Fibroblast of skin of left quadriceps (primary cell): ENCODE measurements at places on chromosomes 11 and 22.

DNA sequence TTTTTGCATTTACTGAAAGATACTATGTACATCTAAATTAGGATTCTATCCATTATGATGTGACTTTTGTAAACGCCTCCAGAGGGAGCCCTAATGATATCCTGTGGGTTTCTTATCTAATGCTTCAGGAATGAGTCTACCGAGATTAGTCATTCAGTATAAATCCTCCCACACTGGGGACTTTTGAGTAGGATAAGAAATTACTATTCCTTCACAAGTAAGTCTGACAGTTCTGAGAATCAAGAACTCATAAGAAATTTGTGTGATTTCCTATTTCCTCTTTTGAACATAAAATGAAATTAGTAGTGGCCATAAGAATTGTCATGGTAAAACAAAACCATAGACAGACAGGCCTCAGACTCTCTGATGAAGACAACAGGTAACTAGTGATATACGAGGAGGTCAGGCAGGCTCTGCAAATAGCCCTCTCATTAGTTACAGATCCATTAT lies 10.0 kb upstream of the OR5M1 start:
- DNase-seq: peak; percentile 0

GRCh38 chr22:23182309-23183060 lies 2.2 kb downstream of the BCR start:
- DNase-seq: no peak

- DNase-seq: no peak
Observed at GRCh38 chr11:103476874-103477273, 367.6 kb downstream of the DYNC2H1 start.

DNA sequence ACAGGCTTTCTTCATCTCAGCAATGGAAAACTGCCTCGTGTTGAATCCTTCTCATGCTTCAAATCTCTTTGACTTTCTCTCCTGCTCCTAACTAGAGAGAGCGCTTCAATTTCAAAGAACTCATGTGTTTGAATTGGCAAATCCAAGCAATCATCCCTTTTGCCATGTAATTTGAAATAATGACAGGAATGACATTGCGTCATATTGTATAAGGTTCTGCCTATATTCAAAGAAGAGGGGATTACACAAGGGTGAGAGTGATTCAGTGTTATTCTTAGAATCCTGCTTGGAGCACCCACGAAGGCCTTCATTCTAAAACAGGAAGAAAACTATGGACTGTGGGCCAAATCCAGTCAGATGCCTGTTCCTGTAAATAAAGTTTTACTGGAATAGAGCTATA lies 720.6 kb downstream of the JRKL start:
- no peak for DNase-seq

DNA sequence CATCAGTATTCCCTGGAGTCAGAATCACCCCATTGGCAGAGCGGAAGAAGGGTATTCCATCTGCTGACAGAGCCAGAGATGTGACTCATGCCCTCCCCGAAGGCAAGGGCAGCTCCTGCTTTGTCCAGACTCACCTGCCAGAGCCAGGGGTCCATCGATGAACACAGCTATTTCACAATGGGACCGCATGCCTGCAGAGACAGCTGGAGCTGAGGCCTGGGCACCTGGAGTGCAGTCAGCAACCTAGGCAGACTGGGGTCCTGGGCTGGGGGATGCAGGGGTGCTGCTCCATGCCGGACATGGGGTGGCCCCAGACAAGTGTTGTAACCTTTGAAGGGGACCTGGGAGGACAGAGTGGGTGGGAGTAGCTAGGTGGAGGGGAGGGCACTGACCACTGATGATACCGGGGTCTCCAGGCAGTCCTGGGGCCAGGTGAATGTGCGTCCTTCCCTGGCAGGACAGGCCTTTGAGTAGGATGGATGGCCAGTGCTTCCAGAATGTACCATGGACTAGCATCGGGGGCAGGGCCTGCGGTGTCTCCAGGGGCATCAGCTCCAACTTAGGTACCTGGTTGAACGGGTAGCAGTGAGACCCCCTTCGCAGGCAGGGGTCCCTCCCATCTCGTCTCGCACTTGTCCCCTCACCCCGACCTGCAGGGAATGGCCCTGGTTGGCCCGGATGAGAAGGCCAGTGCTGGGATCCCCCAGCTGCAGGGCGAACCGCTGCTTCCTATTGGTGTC lies 1.7 kb downstream of the TRPT1 start:
- no peak for DNase-seq

DNA sequence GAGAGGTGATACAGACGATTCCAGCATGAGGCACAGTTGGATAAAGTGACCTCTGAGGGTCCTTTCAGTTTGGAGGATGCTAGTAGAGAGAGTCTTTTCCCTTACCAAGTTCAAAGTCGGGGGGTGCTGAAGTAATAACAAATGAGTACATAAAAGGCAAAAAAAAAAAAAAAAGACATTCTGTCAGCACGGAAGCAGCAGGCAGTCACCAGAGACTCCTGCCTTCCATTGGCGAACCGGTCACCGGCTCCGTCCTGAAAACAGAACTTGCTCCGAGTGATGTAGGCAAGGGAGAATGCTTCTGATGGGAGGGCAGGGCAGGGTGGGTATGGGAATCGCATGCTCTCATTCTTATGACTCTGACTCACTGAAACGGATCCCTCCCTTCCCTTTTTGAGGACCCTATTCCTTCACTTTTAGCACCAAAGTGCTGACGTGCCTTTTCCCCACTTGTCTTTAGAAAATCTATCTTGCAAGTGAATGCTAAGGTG lies 65.9 kb downstream of the PRR5L start:
- DNase-seq: peak; percentile 64

DNA sequence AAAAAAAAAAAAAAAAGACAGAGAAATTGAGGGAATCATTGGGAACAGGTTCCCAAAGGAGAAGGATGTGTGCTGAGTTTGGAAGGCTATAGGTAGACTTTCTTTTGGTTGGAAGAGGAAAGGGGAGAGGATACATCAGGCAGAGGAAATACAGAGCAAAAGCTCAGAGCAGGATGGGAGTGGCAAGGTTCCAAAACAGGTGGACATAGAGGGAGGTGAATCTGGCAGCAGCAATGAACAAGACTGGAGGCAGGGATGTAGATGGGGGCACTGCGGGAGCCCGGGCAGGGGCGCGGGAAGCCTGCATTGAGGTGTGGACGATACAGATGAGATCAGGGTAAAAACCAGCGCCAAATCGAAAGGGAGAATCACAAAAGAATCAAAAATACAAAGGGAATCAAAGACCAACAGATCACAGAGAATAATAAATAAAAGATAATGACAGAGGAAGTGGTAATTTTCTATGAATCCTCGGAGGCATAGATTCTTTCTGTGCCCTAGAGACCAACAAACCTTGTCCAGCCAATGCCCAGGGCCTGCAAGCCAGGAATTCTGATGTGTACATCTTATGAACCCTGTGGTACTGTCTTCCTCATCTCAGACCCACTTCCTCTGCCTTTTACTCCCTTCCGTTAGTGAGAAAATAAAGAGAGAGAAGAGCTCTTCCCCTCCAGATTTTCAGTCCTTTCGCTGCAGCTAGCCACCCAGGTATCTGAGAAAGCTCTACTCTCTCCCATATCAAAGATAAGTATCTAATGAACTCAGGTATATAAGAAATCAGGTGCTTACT lies 70.3 kb downstream of the SLC1A2 start:
- no peak for DNase-seq

DNA sequence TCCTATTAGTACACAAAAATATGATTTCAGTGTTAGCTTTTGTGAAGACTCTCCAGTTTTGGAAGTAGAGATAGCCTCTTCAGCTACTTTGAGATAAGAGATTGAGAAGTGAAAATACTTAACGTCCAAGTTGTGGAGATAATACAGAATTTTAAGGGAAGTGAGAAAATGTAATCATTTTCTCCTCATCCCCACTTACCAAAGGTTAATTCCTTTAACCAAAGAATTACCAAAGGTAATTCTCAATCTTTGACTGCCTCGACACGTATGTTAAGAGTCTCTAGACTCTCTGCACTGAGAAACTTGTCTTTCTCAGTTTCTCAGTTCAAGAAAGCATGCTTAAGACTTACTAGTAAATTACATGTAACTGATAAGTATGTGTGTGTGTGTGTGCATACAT lies 15.3 kb downstream of the C11orf54 start:
- DNase-seq: no peak

DNA sequence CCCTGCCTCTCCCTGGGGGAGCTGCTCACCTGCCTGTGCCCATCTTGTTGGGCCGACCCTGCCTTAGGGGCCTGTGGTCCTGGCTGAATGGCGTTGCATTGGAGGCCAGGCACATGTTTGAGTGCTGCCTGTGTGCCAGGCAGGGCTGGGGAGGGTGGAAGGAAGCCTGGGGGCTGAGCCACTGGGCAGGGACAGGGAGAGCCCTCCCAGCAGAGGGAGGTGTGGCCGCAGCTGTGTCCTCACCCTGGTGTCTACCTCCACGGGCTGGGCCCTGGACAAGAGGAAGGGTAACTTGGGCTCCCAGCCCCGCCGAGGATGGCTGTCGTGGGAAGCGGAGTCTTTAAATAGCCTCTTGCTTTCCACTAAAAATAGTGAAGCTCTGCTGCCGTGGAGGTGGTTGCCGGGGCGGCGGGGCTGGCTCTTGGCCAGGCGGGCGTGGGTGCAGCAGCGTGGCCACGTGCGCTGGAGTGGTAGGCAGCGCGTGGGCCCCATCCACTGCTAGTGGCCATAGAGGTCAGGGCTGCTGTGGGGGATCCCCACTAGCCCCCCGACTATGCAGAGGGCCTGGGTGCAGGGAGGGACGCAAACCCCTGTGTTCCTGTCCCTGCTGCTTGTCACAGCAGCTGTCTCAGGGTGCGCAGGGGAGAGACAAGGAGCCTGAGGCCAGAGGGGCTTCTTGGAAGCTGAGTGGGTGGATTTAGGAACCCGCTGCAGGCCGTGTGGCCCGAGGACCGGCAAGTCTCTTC lies 6.2 kb downstream of the ZDHHC8 start:
- no peak for DNase-seq

DNA sequence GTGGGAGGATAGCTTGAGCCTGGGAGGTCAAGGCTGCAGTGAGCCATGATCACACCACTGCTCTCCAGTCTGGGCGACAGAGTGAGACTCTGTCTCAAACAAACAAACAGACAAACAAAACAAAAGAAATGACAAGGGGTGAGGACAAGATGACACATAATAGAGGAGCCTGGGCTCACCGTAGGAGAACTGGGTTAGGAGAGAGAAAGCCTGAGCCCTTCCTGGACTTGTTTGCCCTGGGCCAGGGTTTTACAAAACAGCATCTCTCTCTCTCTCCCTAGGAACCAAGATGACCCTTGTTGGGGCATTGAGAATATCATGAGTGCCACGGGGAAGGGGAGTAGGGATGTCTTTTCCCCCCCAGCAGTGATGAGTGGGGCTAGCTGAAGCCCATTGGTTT lies 15.7 kb downstream of the ROBO3 start:
- no peak for DNase-seq

DNA sequence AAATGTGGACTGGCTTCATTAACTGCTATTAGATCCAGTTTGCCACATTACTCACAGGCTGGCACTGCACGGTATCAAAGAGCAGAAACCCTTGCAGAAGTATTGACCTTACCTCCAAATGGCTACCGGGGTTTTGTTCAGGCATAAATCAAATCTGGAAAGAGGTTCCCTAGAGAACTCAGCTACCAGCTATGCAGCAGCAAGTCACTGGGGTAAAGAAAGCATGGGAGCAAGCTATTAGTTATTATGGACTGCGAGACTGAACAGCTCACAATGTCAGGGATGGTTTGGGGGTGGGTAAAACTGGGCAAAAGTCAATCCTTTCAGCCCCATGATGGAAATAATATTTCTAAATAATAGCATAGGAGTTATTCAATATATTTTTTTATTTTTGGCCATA lies 128.1 kb downstream of the FANCF start:
- no peak for DNase-seq

DNA sequence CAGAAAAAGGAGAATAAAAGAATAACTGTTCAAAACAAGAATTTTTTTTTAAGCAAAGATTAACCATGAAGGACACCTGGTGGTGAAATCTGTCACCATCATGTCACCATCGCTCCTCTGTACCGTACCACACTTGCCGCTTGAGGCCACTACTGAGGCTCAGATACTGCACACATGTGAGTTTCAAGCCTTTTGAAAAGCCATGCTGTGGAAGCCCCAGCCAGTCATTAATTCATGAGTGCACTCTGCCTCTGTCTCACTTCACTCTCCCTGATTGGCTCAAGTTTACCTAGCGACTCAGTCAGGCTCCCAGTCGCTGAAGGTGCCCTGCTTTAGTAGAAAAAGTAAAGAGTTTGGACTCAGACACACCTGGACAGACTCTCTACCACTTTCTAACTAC lies 6.6 kb upstream of the MS4A12 start:
- no peak for DNase-seq

DNA sequence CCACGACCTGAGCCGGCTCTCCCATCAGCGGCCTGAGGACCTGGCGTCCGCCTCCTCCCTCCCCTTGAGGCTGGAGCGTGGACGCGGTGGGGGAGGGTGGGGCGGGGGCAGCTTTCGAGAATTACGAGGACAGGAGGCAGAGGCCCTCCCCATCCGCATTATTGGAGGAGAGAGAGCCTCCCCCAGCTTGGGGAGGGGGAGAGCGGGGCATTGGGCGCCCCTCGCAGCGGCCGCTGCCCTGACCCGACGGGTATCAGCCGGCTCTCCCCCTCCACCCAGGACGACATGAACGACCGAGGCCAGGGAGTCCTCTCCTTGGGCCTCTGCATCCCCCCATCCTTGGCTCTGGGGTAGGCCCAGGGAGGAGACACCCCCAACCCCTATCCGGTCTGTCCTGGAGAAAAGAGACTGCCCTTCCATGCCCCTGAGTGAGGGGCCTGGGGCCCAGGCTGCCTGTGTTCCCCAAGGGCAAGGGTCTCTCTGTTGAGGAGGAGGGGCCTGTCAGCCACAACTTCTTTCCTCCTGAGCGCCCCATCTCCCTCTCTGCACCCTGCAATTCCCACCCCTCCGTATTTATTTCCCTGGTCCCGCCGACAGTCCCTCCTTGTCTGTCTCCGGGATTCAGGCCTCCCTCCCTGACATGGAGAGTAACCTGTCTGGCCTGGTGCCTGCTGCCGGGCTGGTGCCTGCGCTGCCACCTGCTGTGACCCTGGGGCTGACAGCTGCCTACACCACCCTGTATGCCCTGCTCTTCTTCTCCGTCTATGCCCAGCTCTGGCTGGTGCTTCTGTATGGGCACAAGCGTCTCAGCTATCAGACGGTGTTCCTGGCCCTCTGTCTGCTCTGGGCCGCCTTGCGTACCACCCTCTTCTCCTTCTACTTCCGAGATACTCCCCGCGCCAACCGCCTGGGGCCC lies 495 bp downstream of the GPR137 start:
- DNase-seq: no peak

GRCh38 chr22:19831016-19831415 lies 23.7 kb downstream of the GNB1L start:
- no peak for DNase-seq
